ENCODE measurements at places on chromosomes 2 and 18. TPM values are rescaled to one million over a fixed set of nuclear protein-coding genes. Genes with fewer than 3 reads are reported as not detected.

DNA sequence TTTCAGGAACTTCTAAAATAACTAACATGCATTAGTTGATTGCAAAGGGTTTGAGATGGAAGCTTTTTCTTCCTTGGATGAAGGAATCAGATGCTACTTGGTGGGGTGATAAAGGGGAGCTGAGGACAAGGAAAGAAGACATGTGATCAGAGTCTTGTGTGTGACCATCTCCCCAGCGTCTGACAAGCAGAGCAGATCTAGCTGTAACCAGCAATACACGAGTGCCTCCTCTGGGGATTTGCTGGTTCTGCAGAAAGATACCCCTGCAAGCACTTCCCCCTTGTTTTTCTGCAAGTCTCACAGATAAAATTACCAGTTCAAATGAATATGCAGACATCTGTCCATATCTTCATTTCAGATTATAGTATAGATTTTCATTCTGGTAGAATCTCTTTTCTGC lies 2.7 kb downstream of the CDH7 start:
- H3K4me3 ChIP-seq: no peak overlapping the region
- H3K27ac ChIP-seq: no peak overlapping the region
- no peaks in the 10 kb centered on the region for H3K4me1 ChIP-seq
- no peaks in the 10 kb centered on the region for H3K36me3 ChIP-seq

- no peaks in the 10 kb centered on the region for H3K4me1 ChIP-seq
- H3K27me3 ChIP-seq: no peaks in the 10 kb centered on the region
- H3K36me3 ChIP-seq: no peaks in the 10 kb centered on the region
- no peak for DNase-seq
These were observed 5.9 kb downstream of the SERPINB11 start for GRCh38 chr18:63708650-63709049.

DNA sequence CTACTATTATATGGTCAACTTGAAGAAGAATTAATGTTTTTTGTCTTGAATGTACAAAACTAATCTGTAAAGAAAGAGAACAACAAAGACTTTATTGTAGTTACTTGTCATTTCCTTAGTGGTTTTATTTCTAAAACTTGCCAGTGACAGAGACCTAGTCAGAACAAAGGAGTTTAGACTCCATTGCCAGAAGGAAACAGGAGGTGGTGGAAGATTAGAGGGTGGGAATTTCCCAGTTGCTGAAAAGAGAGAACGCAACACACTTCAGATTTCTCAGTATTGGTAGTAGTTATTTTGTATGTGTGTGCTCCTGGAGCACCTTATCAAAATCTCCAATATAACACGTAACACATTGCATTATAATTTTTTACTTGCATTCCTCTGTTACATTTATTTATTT lies 81.4 kb downstream of the CDCA7 start:
- H3K36me3 ChIP-seq: no peaks in the 10 kb centered on the region
- no peak overlapping the region for H3K27ac ChIP-seq
- peaks cover 4% of the 10 kb centered on the region for H3K27me3 ChIP-seq

GRCh38 chr2:217184242-217184641 lies 324.4 kb upstream of the TNP1 start:
- no peak overlapping the region for H3K27ac ChIP-seq
- no peak for DNase-seq
- no peak overlapping the region for H3K4me3 ChIP-seq
- no peaks in the 10 kb centered on the region for H3K4me1 ChIP-seq
- H3K36me3 ChIP-seq: no peaks in the 10 kb centered on the region
- H3K27me3 ChIP-seq: no peaks in the 10 kb centered on the region

DNA sequence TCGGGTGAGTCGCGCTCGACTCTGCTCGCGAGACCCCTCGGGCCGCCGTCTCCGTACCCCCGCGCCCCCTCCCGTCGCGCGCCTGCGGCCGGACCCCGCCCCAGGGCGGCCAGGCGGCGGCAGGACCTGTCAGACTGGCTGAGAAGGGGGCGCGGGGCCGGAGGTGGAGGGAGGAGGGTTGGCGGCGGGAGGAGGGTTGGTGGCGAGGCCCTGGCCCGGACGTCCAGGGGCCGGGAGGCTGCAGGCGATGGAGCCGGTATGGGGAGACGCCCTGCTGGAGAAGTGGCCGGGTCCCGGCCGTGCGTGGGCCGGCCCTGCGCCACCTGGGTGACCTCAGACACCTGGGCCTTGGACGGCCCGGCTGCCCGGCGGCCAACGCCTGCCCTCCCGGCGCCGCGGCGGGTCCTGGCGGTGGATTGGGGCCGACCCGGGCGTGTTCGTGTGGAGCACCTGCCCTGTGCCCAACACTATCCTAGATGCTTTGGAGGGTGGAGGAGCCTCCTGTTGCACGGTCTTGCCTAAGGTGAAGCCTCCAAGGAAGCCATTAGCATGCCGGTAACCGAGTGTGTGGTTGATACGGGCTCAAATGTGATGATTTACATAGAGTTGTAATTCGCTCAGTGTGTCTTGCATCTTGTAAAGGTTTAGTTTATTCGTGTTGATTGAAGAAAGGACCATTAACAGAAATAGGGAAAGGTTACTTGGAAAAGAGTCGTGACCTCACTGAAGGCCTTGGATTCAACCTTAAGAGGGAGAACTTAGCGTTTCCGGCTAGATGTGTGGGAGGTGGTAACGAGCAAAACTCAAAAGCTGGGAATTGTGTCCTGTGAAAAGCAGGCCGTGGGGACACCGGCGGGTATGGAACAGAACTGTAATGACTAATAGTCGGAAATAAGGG lies 550 bp downstream of the MYL12B start:
- peak overlapping the region; percentile 94 for H3K4me3 ChIP-seq
- peaks cover 43% of the 10 kb centered on the region for H3K4me1 ChIP-seq
- peaks cover 17% of the 10 kb centered on the region for H3K36me3 ChIP-seq
- peak overlapping the region; percentile 100 for H3K27ac ChIP-seq
- no peak for DNase-seq

DNA sequence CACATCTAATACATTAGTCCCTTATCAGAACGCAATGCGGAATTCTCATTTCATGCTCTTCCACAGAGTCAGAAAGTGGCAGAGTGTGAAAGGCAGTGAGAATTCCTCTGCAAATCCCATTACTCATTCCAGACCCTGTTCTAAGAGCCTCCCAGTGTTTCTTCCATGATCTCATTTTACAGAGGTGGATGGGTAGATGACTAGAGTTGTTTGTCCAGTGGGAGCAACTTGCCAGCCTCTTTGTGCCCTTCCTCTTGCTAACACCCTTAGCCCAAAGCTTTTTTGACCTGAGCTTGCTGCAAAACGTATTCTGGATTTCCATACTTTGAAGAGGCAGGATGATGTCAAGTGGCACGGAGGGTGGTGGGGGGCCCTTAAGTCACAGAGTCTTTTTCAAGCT lies 467.7 kb upstream of the RGPD4 start:
- DNase-seq: no peak

DNA sequence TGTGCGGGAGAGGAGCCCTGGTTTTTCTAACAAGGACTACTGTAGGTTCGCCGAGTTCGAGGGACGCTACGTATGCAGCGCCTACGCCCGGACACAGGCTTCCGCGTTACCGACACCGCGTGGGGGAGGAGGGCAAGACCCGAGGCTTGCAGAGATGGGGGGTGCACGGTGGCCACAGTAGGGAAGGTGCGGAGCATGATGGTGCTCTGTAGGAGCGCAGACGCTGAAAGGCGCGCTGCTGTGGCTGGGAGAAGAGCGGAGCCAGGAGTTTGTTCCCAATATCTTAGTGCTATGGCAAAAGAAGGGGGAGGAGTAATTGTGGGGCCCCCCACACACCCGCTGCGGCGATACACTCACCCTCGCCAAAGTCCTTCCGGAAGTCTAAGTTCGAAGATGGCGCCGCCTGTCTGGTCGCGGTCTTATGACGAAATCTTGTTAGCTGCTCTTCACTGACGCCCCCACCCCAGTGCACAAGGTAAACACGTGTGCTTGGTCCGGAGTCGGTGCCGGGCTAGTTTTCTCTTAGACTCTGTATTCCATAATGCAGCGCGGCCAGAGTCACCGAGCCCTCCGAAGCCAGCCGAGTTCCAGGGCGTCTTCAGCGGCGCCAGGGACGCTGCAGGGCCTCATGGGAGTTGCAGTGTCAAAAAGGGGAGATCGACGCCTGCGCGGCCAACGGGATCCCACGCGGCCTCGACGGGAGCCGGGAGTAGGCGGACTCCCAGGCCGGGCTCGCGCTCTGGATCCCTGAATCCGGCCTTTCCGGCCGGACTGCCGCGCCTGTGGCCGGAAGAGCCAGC lies at the start of gene GTF3C2:
Gene GTF3C2, minus strand, starts transcription at position 383 of the 800 bp plus-strand sequence. CDS start 13,210 bp downstream, outside the sequence.
- peak within 1 kb of the TSS; percentile 95 for H3K27ac ChIP-seq
- no peaks in the 10 kb centered on the region for H3K36me3 ChIP-seq
- peak; percentile 98 for DNase-seq
- no peaks in the 10 kb centered on the region for H3K27me3 ChIP-seq
- peaks cover 32% of the 10 kb centered on the region for H3K4me1 ChIP-seq

GRCh38 chr18:7979714-7980113 lies 412.6 kb downstream of the PTPRM start:
- no peaks in the 10 kb centered on the region for H3K4me1 ChIP-seq
- no peak overlapping the region for H3K4me3 ChIP-seq
- no peak overlapping the region for H3K27ac ChIP-seq
- no peaks in the 10 kb centered on the region for H3K27me3 ChIP-seq

- H3K36me3 ChIP-seq: no peaks in the 10 kb centered on the region
- no peak overlapping the region for H3K27ac ChIP-seq
- H3K4me3 ChIP-seq: no peak overlapping the region
- peaks cover 28% of the 10 kb centered on the region for H3K4me1 ChIP-seq
- no peaks in the 10 kb centered on the region for H3K27me3 ChIP-seq
These were observed 2.7 kb upstream of the PPP4R1 start for GRCh38 chr18:9617006-9617542.

GRCh38 chr2:219887870-219888269 lies 260.4 kb downstream of the SLC4A3 start:
- H3K27me3 ChIP-seq: no peaks in the 10 kb centered on the region
- no peaks in the 10 kb centered on the region for H3K36me3 ChIP-seq
- H3K4me3 ChIP-seq: no peak overlapping the region
- DNase-seq: no peak
- H3K27ac ChIP-seq: no peak overlapping the region

- H3K4me3 ChIP-seq: no peak overlapping the region
- H3K27me3 ChIP-seq: no peaks in the 10 kb centered on the region
- no peak for DNase-seq
- no peaks in the 10 kb centered on the region for H3K4me1 ChIP-seq
- H3K27ac ChIP-seq: no peak overlapping the region
These were observed 819.1 kb upstream of the FSHR start for GRCh38 chr2:49973436-49973835.

Gene EN1
- total RNA-seq: not detected

Gene KCNJ13
- not detected for total RNA-seq

Gene ANKRD30BL
- total RNA-seq: not detected

Gene TET3
- total RNA-seq: 19.9 TPM

Gene GALR1
- total RNA-seq: 0.06 TPM

Gene NDC80
- 0.69 TPM for total RNA-seq

Gene PJVK
- total RNA-seq: 2.3 TPM

Gene MATN3
- 11.7 TPM for total RNA-seq

Gene GPR35
- total RNA-seq: 3.4 TPM

Gene NCOA1
- 46.9 TPM for total RNA-seq

All from upper lobe of right lung (tissue), 1 donor.